ENCODE measurements at places on chromosomes 11 and 22.

DNA sequence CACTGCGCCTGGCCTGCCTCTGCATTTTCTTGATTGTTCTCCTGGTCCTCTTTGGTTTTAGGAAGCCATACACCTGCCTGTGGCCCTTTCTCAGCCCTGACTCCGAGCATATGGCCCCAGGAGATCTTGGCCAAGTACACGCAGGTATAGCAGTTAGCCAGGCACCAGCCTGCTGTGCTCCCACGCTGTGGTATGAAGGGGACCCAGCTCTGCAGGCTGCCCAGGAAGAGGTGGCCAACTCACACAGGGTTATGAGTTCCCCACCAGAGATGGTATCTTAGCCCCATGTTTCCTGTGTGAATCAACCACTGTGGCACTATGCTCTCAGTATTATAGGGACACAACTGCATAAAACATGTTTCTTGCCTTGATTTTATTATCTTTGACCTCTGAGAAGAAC lies 31.1 kb downstream of the SGSM3 start:
- no peak for DNase-seq

DNA sequence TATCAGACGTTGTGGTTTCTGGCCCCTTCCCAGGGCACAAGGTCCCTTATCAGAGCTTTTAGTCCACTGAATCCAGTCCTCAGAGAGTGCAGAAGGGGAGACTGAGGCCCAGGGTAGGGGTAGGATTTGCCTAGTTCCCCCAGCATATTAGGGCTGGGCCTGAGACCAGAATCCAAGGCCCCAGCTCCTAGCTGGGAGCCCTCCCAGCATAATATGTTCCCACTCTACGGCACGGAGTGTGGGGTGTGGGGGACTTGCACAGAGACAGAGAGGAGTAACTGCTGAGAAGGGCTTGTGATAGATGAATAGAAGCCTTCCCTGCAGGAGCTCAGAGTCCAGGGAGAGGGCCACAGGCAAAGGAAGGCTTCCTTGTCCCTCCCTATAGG lies 43.8 kb downstream of the NEU3 start:
- no peak for DNase-seq

DNA sequence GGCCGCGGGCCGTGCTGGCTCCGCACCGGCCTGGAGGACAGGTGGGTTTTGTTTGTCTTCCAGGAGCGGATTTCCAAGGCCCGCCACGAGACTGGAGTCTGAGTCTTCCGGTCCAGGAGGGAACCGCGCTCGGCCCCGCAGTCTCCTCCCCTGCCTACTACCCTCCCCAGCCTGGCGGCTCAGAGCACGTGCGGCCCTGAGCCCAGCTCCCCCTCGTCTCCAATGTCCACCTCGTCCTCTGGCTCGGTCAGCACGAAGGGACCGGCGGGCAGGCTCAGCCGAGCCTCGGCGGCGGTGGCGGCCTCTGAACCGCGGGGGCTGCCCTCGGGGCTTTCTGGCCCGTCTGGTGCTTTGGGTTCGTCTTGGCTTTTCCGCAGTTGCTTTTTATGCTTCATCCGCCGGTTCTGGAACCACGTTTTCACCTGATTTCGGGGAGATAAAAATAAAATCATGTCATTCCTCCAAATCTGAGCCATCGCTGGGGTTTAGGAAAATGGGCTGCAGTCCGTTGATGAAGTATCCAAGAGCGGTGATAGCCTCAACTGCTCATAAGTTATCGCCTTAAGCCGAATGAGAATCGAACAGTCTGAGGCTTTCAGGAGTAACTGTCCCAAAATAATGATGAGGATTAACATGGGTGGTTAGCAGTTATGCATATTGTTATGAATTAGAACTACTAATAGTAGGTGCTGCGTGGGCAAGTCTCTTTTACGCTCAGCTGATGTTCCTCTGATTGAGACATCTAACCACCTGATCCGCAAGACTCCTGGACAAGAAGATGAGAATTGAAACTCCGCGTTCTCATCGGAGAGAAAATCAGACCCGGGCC lies 4.0 kb downstream of the BSX start:
- no peak for DNase-seq

DNA sequence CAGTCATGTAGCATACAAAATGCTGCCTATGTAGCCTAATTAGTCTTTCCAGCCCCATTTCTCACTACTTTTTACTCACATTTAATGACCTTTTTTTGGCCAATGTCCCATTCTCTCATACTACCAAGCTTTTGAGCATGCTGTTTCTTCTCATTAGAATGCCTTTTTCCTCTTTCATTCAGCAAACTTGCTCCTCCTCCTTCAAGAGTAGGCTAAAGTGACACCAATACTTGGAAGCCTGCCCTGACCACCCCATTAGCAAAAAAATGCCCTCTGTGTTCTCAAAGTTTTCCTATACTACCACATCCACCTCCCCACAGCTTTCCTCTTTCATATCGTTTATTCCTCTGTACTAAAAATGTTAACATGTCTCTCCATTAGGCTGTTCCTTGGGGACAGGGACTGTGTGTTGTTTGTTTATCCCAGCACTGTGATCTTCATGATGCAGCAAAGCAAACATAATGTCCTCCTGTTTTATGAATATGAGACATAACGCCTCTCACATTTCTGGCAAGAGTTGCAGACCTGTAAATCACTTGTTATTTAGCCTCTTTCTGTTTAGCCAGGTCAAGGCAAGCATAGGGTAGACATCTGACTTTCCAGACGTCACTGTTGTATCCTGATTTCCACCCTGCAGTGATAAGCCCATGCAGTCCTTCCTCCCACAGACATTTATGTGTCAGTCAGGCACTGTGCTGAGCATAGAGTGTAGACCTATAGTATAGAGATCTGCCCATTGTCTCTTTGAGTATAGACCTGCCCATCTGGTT lies 62.0 kb upstream of the UCP3 start:
- DNase-seq = no peak

GRCh38 chr11:119829402-119829801 lies 100.4 kb upstream of the NECTIN1 start:
- DNase-seq = no peak

- no peak for DNase-seq
Observed at GRCh38 chr11:12266132-12266531, 111.2 kb upstream of the PARVA start.

DNA sequence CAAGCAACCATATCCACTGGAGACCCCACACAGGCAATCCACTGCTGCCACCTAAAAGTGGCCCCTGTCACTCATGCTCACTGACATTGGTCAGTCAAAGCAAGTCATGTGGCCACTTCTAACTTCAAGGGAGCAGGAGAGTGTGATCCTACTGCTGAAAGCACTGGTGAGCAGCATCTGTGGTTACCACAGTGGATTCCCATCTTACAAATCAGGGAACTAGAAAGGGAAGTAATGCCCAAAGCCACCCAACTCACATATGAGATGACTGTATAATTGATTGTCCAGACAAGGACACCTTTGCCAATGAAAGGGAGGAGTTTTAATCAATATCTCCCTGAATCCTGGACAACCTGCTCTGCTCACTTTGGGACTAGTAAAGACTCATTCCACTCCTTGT lies 17.7 kb downstream of the RCN1 start:
- DNase-seq = no peak

DNA sequence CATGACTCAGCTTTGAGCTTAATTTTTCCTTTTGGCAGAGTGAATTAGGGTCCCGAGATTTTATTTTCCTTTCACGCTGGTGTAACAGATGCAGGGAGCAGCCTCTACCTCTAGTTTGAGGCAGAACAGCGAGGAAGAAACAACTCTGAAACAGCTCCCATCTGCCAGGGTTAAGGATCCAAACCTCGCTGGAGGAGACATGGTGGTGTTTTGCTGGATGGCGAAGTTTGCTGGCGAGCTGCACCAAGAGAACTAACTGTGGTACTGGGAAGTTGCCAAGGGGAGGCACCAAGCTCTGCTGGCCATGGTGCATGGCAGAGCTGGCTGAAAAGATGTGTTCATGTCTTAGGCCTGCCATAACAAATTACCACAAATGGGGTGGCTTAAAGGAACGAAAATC lies 7.6 kb upstream of the ALKBH3 start:
- DNase-seq = no peak

DNA sequence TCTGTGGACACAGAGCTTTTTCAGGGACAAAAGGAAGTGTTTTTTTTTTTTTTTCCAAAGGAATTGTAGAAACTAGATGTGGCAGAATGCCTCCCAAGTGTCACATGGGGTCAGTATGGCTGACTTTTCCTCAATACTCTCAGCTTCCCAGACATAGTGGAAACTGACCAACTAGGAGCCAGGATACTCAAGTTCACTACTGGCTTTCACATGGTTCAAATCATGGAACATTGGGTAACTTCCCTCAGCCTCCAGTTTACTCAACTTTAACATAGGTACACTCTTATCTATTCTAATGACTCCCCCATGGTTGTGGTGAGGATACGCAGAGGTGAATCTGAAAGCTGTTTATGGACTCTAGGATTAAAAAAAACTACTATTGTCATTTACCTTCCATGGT lies 1.4 kb downstream of the SLC5A1 start:
- DNase-seq = no peak

GRCh38 chr22:26898946-26899605 lies 241.7 kb downstream of the MIAT start:
- DNase-seq = no peak

- DNase-seq = no peak
Observed at GRCh38 chr11:58433638-58434203, 5.8 kb upstream of the OR5B2 start.

- no peak for DNase-seq
Observed at GRCh38 chr11:101407324-101407723, 176.5 kb downstream of the TRPC6 start.

GRCh38 chr11:67312187-67313021 lies 9.1 kb downstream of the SSH3 start:
- DNase-seq = no peak

- no peak for DNase-seq
Observed at GRCh38 chr11:64186492-64187165, 658 bp downstream of the STIP1 start.

- no peak for DNase-seq
Observed at GRCh38 chr11:47732271-47732670, 17.1 kb upstream of the AGBL2 start.

- DNase-seq = no peak
Observed at GRCh38 chr22:38009000-38009806, 24.8 kb upstream of the SOX10 start.

GRCh38 chr22:17431179-17431578 lies 61.9 kb downstream of the CECR2 start:
- no peak for DNase-seq

DNA sequence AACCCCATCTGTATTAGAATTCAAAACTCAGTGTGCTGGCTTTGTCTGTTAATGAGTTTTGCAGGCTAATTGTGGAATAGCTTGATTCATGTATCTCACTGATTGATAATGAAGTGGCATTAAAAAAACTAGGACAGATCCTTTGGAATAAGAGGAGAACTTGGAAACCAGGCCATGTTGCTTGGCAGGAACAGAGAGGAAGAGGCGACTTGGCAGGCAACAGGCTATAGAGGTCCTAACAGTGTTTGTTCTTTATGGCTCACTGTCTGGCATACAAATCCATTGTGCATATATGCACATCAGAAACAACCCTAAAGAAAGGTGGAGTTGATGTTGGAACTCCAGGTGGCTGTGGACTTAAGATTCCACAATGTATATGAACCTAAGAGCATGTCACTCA lies 17.4 kb upstream of the OR9I1 start:
- DNase-seq = no peak

DNA sequence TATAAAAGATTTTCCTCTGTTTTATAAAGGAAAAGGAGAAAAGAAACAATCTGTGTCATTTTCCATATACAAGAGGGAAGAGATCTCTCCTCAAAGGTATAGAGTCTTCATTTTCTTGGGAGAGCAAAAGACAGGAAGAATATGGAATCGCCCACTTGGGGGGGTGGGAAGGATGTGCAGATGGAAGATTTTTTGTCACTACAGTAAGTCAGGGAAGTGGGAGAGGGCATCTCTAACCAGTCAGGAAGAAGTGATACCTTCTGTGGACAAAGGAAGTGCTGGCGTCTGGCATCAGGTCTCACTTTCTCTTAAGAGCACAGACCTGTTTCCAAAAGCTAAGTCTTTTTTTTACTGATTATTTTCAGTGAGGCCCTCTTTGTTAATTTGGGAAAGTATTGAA lies 1.4 kb downstream of the PRR14L start:
- no peak for DNase-seq

DNA sequence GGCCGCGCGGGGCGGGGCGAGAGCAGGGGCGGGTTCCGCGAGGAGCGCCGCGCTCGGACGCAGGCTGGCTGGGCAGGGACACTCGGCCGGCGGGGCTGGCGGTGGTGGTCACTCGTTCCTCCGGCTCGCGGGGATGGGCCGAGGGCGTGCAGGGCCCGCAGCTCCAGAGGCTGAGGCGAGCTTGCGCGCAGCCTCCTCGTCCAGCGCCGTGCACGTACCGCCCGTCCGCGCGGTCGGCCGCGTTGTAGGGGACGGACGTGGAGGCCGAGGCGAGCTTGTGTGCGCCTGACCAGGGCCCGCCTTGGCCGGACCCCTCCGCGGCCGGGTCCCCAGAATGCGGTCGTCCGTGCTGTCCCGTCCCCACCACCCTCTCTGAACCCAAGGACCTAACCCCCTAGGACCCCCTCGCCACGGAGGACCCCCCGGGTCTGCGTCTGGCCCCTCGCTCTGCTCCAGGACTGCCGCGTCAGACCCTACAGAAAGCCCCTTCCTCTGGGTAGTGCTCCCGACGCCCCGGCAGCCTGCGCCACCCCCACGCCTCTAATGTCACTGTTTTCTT lies 569 bp upstream of the YPEL1 start:
- no peak for DNase-seq

GRCh38 chr11:37442576-37442975 lies 844.5 kb upstream of the RAG2 start:
- DNase-seq = no peak

DNA sequence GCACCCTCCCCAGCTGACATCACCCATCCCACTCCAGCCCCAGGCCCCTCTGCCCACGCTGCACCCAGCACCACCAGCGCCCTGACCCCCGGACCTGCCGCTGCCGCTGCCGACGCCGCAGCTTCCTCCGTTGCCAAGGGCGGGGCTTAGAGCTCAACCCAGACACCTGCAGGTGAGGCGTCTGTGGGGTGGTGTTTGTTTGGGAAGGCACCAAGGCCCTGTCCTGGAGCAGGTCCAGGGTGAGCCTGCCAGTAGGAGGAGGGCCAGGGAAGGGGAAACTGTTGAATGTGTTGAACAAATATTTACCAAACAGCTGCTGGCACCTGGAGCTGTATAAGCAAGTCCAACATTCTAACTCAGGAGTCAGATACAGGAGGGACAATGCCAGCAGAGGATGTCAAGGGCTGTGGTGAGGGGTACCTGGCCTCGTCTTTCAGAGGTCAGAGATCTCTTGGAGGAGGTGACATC lies 3.1 kb downstream of the VEGFB start:
- no peak for DNase-seq

DNA sequence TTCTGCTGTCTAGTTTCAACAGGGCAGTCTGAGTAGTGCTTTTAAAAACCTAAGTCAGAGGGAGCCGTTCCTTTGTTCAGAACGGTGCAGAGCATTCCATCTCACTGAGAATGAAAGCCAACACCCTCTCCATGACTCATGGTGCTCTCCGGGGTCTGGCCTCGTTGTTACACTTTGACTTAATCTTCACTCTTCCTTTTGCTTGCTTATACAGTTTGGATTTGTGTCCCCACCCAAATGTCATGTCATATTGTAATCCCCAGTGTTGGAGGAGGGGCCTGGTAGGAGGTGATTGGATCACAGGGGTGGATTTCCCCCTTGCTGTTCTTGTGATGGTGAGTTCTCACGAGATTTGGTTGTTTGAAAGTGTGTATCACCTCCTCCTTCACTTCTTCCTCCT lies 292.2 kb downstream of the ST3GAL4 start:
- DNase-seq = no peak

GRCh38 chr11:7639643-7640025 lies 33.7 kb downstream of the CYB5R2 start:
- DNase-seq = no peak

Measured in GM12878 (cell line).